ENCODE measurements at places on chromosomes 7 and 10.

GRCh38 chr7:70668606-70669358 is 463.2 kb upstream of the GALNT17 start:
- no peak for DNase-seq

DNA sequence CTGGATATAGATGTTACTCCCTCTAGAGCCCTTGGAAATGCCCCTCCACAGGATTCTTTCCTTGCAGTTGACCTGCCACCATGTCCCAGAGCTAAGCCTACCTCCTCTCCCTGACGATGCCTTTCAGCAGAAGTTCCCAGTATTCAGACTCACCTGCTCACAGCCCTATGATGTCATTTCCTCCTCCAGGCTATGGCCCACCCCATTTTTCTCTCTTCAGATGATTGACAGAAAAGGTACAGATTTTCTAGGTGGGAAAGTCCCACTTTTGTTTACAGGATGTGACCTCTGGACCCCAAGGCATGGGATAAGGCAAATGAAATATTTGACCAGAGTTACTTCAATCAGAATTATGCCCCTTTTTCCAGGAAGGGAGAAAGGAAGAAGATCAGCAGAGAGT is 280.2 kb upstream of the PHYHIPL start:
- DNase-seq = no peak

DNA sequence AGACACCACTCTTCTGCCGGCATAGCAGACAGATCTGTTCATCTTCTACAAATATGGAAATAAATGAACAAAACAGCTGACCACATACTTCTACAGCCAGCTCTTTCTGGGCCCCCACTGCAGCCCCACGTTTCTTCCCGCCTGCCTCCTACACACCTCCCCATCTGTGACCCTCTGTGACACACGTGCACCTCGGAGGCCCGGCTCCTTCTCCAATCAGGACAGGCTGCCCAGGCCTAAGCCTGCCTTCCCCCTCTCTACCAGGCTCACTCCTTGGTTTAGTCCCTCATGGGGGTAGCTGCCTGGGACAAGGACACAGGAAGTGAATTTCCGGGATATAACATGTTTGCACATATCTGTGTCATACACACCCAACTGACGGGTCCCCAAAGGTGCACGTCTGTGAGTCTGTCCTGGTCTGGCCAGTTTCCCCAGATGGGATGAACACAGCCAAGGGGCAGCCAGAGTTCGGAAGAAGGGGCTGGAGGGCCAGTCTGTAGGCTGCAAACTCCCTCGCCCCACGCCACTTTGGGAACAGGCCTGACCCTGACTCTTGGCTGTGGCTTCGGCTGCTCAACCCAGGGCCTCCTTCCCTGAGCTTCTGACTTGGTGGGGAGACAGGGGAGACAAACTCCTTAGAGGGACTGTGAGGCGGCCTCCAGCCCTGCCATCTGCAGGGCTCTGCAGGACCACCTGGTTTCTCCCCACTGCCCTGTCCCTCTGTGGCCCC is 30.3 kb downstream of the PITRM1 start:
- no peak for DNase-seq

GRCh38 chr7:38554586-38554985 is 76.6 kb downstream of the AMPH start:
- no peak for DNase-seq

GRCh38 chr10:30763918-30764317 is 134.4 kb upstream of the LYZL2 start:
- DNase-seq = no peak

GRCh38 chr10:96756111-96756903 is 36.0 kb upstream of the PIK3AP1 start:
- DNase-seq = no peak

DNA sequence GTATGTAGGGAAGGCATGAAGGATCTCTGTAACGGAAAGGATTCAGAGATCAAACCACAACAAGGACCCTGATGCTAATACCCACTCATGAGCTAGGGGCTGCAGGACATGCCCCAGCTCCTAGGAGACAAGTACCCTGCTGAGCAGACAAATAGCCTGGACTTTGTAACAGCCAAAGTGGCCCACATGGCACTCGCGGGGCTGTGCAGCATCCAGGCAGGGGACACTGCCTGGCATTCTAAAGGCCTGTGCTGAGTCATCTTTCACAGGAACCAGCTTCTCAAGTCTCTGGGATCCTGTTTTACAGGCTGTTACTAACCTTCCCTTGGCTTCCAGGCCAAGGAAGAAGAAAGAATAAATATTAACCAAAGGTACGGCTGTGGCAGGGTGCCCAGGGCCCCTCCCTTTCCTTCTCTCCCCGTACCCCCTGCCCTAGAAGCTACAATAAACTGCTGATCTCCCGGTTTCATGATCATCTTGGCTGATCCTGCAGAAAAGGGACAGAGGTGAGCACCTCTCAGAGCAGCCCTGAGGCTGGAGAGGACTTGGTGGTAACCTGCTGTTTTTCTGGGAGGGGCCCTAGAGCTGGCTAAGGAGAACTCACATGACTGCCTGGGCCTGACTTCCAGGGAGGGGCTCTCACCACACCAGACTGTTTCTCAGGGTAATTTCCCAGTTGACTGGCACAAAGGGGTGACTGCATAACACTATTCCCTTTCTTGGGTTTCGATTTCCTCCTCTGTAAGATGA is 4.2 kb upstream of the RPEL1 start:
- DNase-seq = no peak

GRCh38 chr10:126481181-126481580 is 92.9 kb upstream of the ADAM12 start:
- no peak for DNase-seq

- no peak for DNase-seq
Measured at GRCh38 chr10:99671386-99671785, 12.1 kb downstream of the ENTPD7 start.

GRCh38 chr10:59362959-59363381 is 621 bp upstream of the FAM13C start:
- no peak for DNase-seq

DNA sequence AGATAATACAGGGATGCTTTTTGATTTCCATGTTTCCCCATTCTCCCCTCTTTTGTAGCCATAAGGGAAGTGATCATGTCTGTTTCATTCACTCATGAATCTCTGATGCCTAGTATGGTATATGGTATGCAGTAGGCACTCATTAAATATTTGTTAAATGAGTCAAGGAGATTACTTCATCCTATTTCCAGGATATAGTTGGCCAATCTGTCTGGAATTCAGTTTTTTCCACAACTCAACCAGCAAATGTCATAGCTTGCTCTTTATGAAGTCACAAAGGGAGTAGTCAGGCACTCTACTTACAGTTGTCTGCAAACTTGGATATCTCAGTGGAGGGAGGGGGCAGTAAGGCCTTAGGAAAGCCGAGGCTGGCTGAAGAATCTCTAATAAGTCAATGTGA is 853.6 kb downstream of the LRMDA start:
- DNase-seq = no peak

Data from NCI-H2029 treated with DMSO at 0.1 percent for 48 hours (cell line).